Central memory CD8-positive, alpha-beta T cell (primary cell): ENCODE measurements at places on chromosomes 2 and 18.

GRCh38 chr2:27871802-27872201, 18.4 kb downstream of the RBKS start:
- no peak for DNase-seq

GRCh38 chr2:2101924-2102323, 229.2 kb downstream of the MYT1L start:
- DNase-seq = no peak

- DNase-seq = no peak
Observed at GRCh38 chr2:70827388-70827787, 7.0 kb upstream of the CLEC4F start.

DNA sequence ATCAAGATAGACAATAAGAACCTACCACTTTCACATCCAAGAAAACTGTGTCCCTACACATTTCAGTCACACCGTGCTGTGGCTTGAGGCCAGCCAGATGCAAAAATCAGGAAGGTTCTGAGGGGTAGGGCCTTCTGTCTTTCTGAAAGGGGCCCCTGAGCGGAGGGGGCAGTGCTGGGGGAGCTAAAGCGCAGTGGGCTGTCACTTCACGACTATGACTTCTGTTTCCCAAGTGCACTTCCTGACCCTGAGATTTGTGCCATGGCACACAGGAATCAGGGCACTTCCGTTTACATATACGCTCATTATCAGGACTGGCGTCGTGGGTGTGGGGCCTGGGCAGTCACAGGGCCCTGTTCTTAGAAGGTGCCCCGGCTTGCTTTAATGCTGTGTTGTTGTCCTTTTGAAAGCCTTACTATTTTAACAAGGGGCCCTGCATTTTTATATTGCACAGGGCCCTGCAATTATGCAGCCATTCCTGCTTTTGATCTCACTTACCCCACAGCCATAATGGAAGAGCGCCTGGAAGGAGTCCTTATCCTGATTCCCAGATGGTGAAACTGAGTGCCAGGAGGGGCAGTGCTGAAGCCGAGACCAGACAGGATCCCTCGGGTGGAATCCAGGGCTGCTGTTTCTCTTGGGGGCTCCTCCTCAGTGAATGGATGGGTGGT, 620 bp downstream of the NGEF start:
- no peak for DNase-seq

DNA sequence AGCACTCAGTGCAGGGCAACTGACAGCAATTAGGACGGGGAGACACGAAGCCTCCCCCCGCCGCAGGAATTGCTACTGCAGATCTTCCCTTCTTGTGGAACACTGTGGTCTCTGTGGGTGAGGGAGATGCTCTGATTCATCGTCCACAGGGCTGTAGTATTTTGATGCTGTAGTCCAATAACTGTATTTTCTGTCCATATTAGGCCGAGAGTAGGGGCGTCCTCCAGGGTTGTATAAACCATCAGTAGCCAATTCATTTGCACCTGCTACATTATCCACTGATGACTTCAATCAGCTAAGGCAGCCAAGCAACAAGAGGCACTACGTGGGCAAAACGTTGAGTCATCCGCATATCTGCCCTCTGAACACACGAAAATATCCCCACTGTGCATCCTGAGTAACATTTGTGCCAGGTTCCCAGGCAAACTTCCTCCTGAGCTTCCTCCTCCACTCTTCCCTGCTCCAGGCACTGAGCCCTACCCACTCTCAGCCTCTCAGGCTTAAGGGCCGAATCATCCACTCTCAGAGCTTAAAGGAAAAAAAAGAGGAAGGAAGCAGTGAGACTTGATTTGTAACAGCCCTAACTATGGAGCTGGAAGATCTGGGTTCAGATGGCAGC, 62.1 kb downstream of the LBH start:
- DNase-seq = no peak

DNA sequence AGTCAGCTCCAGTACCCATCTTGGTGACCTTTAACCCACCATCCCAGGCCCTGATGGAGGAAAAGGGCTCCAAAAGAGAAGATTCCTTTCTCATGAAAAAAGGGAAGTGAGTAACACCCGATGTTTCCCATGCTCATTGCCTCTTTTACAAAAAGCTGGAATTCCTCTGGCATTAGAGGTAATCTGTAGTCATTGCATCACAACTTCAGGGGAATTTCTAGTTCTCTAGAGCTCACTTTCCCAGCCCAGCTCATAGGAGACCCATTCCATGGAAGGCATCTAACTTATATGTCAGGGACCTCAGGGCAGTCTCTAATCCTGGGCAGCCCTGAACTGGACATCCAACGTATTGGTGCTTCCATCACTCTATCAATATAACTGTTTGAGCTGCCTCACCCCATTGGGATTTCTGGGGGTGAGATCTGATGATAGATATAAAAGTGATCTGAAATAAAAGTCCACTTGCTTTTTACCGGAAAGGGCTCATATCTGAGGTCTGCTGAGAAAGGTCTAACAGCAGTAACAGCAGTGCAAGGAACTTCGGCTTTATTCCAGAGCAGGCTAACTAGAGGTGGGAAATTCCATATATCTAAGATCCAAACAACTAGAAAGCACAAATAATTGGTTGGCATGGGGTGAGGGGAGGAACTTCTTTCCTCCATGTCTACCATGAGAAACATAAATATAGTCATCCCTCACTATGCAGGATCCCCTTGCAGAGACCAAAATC, 106.1 kb downstream of the ETAA1 start:
- no peak for DNase-seq

DNA sequence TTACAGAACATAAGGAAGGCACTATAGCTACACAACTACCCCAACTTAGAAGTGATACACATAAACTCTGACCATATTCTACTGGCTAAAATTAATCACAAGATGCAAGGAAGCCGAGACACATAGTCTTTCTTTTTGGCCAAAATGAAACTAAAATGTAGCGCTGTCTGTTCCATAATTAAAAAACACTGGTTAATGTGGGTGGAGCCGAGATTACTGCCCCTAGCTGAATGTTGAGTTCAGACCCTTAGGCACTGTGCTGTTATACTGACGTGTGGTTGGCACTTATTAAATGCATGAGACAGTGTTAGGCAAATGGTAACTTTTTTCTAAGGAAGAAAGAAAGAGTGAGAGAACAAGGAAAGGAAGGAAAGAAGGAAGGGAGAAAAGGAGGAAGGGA, 254.6 kb upstream of the RND3 start:
- DNase-seq = no peak

- no peak for DNase-seq
Observed at GRCh38 chr18:63111671-63112402, 207.7 kb downstream of the BCL2 start.

GRCh38 chr18:33594799-33595198, 16.8 kb downstream of the ASXL3 start:
- DNase-seq = no peak

GRCh38 chr2:7609974-7610373, 692.8 kb downstream of the RNF144A start:
- DNase-seq = no peak

GRCh38 chr2:2855297-2855696, 522.3 kb downstream of the EIPR1 start:
- DNase-seq = no peak

DNA sequence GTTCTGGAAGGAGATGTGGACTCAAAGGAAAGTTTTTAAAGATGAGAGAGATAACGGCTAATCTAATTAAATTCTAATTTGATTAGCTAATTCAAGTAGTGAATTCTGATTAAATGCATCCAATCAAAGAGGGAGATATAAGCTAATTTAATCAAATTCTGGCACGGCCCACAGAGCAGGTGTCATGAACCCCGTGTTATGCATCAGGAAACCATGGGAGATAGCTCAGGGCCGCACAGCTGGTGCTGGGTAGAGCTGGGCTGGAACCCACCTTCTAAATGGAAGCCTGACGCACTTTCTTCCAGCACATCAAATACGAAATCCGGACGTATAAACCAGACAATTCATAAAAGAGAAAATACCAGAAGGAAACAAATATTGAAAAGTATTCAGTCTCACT, 57.2 kb downstream of the GREB1 start:
- no peak for DNase-seq

GRCh38 chr2:120275617-120276400, 23.2 kb downstream of the RALB start:
- DNase-seq = no peak

- DNase-seq = no peak
Observed at GRCh38 chr2:226673314-226673723, 126.3 kb downstream of the IRS1 start.

DNA sequence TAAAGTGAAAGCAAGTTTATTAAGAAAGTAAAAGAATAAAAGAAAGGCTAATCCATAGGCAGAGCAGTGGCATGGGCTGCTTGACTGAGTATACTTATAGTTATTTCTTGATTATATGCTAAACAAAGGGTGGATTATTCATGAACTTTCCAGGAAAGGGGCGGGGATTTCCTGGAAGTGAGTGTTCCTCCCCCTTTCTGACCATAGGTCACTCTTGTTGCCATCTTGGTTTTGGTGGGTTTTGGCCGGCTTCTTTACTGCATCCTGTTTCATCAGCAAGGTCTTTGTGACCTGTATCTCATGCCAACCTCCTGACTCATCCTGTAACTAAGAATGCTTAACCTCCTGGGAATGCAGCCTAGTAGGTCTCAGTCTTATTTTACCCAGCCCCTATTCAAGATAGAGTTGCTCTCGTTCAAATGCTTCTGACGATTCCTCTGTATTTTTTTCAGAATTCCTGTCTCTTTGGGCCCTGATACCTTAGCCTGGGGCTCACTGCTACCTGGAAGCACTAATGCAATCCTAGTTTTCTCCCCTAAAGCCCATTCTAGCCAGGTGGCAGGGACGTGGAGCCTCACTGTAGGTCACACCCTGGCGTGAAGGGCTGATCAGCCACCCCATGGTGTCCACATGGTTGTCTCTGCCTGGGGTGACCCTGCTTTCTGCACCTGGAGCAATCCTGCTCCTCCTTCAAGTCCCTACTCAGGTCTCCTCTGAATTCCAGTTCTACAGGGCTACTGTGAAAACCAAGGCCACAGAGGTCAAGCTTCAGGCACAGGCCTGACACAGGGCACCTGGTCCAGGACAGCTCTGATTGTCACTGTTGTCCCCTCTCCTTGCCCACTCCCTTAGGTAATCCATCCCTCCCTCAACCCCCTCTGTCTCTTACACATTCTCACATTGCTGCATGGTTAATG, 6.0 kb upstream of the SLC35F6 start:
- DNase-seq = no peak

DNA sequence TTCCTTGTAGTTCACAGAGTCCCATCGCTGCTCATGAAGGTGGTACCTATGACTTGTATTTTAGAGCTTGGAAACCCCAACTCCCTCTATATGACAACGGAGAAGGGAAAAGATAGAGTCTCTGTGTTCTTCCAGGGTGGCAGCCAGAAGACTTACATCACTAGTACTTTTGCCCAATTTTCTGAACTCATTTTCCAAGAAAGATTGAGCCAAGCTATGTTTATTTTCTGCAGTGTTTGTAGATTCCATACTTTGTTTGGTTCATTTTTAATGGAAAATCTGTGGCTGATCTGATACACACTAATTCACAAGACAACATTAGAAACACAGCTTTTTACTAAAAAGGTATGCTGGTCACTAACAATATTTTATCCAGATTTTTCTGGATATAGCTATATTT, 60.2 kb upstream of the ATP5MC3 start:
- no peak for DNase-seq

- no peak for DNase-seq
Observed at GRCh38 chr18:26768385-26768784, 97.1 kb downstream of the AQP4 start.

GRCh38 chr2:9565436-9566153, 10.0 kb upstream of the ADAM17 start:
- DNase-seq = no peak

DNA sequence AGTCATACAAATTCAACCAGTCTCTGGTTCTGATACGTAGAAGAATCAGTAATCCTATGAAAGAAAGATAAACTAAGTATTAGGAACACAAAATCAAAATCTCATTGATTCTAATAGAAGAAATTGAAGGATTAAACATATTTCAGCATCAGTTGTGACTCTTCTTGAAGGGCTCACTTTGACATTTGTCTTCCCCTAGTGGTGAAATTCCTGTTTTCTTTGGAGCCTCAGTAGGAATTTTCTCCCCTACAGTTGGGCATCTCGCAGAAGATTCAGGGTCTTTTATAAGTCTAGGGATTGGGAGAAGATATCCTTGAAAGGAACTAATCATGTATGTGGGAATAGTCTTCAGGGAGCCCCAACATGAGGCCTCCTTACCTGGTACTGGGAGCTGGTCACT, 2.8 kb upstream of the CRYGB start:
- DNase-seq = no peak

DNA sequence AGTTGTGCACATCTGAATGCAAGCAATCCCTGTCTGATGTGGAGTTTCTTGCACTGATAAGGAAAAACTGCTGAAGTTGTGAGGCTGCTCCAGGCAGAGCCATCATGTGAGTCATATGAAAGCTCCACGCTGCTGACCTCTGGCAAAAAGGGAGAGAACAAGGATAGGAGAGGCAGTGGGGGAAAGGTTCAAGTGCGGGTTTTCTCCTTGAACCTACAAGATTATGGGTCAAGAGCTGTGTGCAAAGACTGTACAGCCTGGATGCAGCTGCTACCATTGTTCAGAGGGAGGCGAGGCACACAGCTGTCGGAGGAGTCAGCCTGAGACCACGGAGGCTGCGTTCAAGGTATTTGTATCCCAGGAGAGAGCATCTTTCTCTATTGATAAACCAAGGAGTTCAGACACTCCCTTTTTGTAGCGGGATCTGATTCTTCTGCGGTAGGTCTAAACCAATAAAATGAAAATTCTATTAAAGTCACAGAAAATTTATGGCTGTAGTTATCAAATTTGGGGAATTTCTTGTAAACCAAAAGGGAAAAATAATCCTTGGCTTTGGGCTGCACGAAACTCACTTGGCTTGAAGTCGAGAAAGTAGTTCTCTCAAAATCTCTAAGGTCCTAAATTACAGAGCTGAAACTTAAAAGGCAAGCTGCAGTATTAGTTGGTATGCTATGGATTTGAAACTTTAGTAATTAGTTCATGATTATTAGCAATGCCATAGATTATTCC, at the start of gene CDK15:
Gene CDK15 (plus strand): TSS at position 96 of the 729 bp plus-strand sequence. CDS start 128 bp downstream, at position 224.
- DNase-seq = no peak

DNA sequence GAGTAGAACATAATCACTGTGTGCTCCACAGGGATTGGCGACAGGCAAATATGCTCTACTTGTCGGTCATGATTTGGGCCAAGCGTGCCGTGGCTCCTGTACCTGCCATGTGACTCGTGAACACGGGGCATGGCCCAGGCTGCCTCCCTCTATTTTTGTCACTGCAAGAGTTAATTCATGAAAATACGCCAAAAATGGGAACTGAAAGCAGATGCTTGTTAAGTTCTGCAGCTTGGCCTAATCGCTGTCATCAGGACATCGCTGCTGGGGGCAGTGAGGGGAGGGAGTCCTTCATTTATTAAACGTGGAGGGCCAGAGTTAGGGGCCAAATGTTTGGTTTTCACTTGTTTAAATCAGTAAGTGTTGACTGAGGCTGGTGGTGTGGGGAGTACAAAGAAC, 177.8 kb downstream of the BCL2 start:
- no peak for DNase-seq

- DNase-seq = no peak
Observed at GRCh38 chr2:29255004-29255403, 139.8 kb downstream of the CLIP4 start.
